Placental pericyte (primary cell): ENCODE measurements at places on chromosomes 6 and 20. TPM values are rescaled to one million over a fixed set of nuclear protein-coding genes. Genes with fewer than 3 reads are reported as not detected.

Gene CDC40
- 18.2 and 23.2 TPM in 2 replicates for total RNA-seq

Gene HEY2
- total RNA-seq = under 0.01 TPM in 1 of 2 replicates, not detected in the other

Gene MUC21
- total RNA-seq = not detected in 2 replicates

Gene FAM110A
- total RNA-seq = 1.5 and 7.2 TPM in 2 replicates

Gene NKX2-2
- not detected in 2 replicates for total RNA-seq

Gene RAD21L1
- total RNA-seq = 0.57 and 0.66 TPM in 2 replicates

Gene PDYN
- not detected in 2 replicates for total RNA-seq

Gene CRIP3
- total RNA-seq = not detected in 2 replicates

Gene CFAP206
- not detected in 2 replicates for total RNA-seq

Gene SIRPB2
- not detected in 2 replicates for total RNA-seq

Gene ABHD16B
- not detected in 2 replicates for total RNA-seq

Gene GPR31
- total RNA-seq = not detected in 2 replicates

Gene TGM3
- total RNA-seq = not detected in 2 replicates

Gene CFB
- total RNA-seq = 2.3 and 62.8 TPM in 2 replicates

Gene TXLNB
- under 0.01 and 0.29 TPM in 2 replicates for total RNA-seq

Gene FAM209B
- not detected in 2 replicates for total RNA-seq

Gene RPN2
- 246 and 406 TPM in 2 replicates for total RNA-seq

Gene SPO11
- total RNA-seq = not detected in 2 replicates

Gene CCN5
- 0.29 and 1.3 TPM in 2 replicates for total RNA-seq

Gene OR2J2
- not detected in 2 replicates for total RNA-seq

Gene KLC4
- total RNA-seq = 15.2 and 16.2 TPM in 2 replicates

Gene MOG
- not detected in 2 replicates for total RNA-seq

Gene MLIP
- 0.44 TPM in 1 of 2 replicates, not detected in the other for total RNA-seq

Gene HSPA12B
- under 0.01 TPM in 1 of 2 replicates, not detected in the other for total RNA-seq

Gene CLPSL2
- not detected in 2 replicates for total RNA-seq

Gene TMC2
- total RNA-seq = not detected in 2 replicates

Gene MEI4
- not detected in 2 replicates for total RNA-seq

Gene LRRN4
- 0.22 and 0.29 TPM in 2 replicates for total RNA-seq

Gene TAGAP
- total RNA-seq = not detected in 2 replicates

Gene NINL
- 7.2 and 13.3 TPM in 2 replicates for total RNA-seq

Gene NR2E1
- not detected in 2 replicates for total RNA-seq

Gene PDE7B
- 20.2 and 30.2 TPM in 2 replicates for total RNA-seq

Gene LST1
- total RNA-seq = not detected in 2 replicates

Gene PPP1R3G
- 0.66 and 1.0 TPM in 2 replicates for total RNA-seq

Gene LINC00237
- not detected in 2 replicates for total RNA-seq

Gene TINAG
- not detected in 2 replicates for total RNA-seq

Gene OR12D3
- not detected in 2 replicates for total RNA-seq

Gene OPRM1
- not detected in 2 replicates for total RNA-seq

Gene SLC22A1
- 0.14 and 0.44 TPM in 2 replicates for total RNA-seq

Gene TMEM30A
- 114 and 221 TPM in 2 replicates for total RNA-seq

Gene SLC2A10
- total RNA-seq = 40.5 and 61.7 TPM in 2 replicates

Gene GPX5
- total RNA-seq = not detected in 2 replicates

Gene HLA-DQB1
- 0.43 TPM in 1 of 2 replicates, not detected in the other for total RNA-seq

Gene SEMG2
- total RNA-seq = not detected in 2 replicates

Gene TGM2
- 1,446 and 1,516 TPM in 2 replicates for total RNA-seq

Gene TP53TG5
- total RNA-seq = not detected in 2 replicates

Gene PLCB4
- total RNA-seq = 2.2 and 5.0 TPM in 2 replicates

Gene FAM217A
- not detected in 2 replicates for total RNA-seq

Gene AVP
- not detected in 2 replicates for total RNA-seq

Gene CTAGE9
- not detected in 2 replicates for total RNA-seq
